Stomach (tissue), 19 donors: ENCODE measurements at places on chromosomes 2 and 18.

- no peak for DNase-seq
These were observed 2.2 kb downstream of the MYT1L start for GRCh38 chr2:2328848-2329247.

- DNase-seq: no peak
These were observed 68.9 kb upstream of the FZD7 start for GRCh38 chr2:201964631-201965206.

- no peak for DNase-seq
These were observed 484.6 kb downstream of the SATB2 start for GRCh38 chr2:198973181-198973580.

DNA sequence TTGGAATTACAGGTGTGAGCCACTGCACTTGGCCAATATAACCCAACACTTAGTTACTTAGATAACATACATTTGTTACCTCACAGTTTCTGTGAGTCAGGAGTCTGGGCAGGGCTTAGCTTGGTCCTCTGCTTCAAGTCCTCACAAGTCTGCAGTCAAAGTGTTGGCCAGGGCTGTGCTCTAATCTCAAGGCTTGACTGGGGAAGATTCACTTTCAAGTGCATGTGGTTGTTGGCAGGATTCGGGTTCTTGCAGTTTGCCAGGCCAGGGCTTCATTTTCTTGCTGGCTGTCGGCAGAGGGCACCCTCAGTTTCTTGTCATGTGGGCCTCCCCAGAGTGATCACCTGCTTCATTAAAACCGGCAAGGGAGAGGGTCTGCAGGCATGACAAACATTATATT lies 103.7 kb downstream of the SLC4A3 start:
- DNase-seq: no peak

- DNase-seq: no peak
These were observed 29.0 kb downstream of the LAMA3 start for GRCh38 chr18:23718243-23718720.

GRCh38 chr2:10835052-10835970 lies 22.7 kb upstream of the PDIA6 start:
- peak; percentile 91 for DNase-seq

- DNase-seq: no peak
These were observed 67.5 kb downstream of the PLCL1 start for GRCh38 chr2:197871780-197872456.

- DNase-seq: no peak
These were observed 18.6 kb downstream of the THADA start for GRCh38 chr2:43576981-43577892.

GRCh38 chr2:17850151-17850550 lies 28.3 kb upstream of the KCNS3 start:
- no peak for DNase-seq

GRCh38 chr18:48613589-48614404 lies 75.0 kb downstream of the CTIF start:
- no peak for DNase-seq

- peak; percentile 48 for DNase-seq
These were observed 450.6 kb upstream of the ST6GAL2 start for GRCh38 chr2:107336526-107336925.

- DNase-seq: no peak
These were observed 64.1 kb upstream of the NFU1 start for GRCh38 chr2:69501301-69501700.

GRCh38 chr2:51511002-51511401 lies 479.1 kb upstream of the NRXN1 start:
- DNase-seq: no peak

DNA sequence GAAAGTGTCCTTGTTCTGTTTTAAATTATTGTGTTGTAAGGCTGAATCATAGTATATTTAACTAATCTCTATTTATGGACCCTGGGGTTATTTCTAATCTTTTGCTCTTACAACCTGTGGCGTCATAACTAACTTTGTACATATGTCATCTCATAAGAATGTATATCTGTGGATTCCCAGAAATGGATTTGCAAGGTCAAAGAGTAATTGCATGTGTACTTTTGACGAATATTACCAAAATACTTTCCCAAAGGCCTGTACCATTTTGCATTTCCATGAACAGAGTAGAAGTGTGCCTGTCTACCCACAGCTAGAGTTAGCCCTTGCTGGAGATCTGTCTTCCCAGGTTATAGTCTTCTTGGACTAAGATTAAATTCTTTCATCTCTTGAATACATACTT lies 42.8 kb downstream of the SEMA4F start:
- DNase-seq: no peak

GRCh38 chr2:24792542-24792873 lies 683 bp downstream of the PTRHD1 start:
- no peak for DNase-seq

GRCh38 chr2:196439760-196440159 lies 199.8 kb upstream of the CCDC150 start:
- no peak for DNase-seq

DNA sequence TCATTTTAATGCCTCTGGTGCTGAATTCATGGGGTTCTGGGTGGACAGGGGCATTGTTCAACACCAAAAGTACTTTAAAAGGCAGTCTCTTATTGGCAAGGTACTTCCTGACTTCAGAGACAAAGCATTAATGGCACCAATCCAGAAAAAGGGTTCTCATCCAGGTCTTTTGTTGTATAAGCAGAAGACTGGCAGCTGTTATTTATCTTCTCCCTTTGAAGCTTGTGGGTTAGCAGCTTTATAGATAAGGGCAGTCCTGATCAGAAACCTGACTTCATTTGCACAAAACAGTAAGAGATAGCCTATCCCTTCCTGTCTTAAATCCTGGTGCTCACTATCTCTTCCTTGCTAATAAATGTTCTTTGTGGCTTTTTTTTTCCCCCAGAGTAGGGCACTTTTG lies 68.8 kb downstream of the VPS54 start:
- no peak for DNase-seq

GRCh38 chr18:73691118-73691517 lies 456.5 kb downstream of the FBXO15 start:
- no peak for DNase-seq

- no peak for DNase-seq
These were observed 104.6 kb upstream of the TPO start for GRCh38 chr2:1308678-1309077.

DNA sequence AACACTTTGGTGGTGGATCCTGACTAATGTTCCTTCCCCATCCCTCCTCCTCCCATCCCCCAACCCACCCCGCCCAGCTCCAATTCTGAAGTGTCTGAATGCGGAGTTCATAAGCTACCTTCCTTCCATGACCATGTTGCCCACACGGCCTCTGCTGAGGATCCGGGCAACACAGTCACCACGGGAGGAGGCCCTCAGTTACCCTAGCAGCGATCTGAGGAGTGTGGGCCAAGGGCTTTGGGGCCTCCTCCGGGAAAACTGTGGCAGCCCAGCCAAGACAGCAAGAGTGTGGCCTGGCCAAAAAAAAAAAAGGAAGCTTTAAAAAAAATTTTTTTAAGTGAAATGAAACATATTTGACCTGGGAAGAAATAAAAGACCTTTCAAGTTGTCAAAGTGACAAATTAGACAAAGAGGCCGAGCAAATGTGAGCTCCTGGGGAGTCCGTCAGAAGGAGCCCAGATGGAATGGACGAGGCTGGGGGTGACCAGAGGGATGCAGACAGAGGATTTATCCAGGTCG lies 169.0 kb upstream of the PKDCC start:
- no peak for DNase-seq

GRCh38 chr2:223873672-223874071 lies 36.3 kb upstream of the AP1S3 start:
- no peak for DNase-seq

DNA sequence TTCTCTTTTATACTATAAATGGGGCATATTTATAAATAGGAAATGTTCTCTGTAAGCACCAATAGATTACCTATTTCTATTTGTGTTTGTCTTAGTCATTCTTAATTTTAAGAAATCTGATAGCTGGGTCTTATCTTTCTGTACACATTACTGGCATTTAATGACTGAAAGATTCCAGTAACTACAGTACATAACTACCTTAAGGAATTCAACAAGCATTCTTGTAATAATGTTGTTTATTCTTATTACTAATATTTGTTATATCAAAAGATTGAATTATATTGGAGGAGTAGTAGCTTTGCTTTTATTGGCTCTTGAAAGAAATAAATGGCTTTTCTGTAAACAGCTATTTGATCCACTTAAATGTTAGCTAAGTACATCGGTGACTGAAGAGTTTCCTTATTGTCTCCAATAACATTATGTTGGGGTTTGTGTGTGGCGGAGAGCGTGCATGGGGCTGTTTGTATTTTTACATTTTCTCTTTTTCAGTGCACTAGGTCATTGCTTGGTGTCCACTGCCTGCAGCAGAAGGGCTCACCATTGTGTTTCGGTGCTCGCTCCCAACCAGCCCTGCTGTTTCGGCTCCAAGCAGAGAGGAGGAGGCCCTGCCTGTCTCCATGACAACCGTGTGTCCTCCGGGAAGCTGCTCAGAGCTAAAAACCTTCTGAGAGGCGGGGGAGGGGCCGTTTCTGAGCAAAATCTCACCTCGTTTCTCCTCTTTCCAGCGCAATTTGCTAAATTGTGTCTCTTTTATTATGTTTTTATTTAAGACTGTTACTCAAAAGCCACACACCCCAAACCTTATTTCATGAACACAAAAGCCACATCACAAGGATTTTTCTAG lies 112.5 kb upstream of the SLC38A11 start:
- DNase-seq: no peak

DNA sequence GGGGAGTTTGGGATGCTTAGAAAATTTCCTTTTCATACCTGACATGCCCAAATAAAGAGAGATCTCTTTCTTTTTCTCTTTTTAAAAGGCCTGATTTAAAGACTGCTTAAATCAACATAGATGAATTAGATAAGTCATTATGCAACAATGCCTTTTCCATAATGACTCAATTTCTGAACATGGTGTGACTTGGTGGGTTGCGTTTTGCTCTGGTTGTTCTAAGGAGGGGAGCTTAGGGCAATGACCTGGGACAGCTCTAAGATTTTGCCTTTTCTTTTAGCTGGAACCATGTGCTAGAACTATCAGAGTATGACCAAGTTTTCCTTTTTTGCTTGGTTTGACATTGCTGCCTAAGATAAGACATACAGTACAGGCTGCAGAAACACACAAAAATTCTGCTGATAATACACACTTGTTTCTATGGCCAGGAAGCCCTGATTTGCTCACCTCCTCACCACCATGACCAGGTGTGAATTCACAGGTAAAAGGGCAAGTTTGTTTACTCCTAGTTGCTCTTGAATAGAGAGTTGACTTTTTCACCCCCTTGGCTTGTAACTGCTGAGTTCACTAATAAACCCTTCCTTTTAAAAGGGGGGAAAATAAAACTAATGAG lies 58.1 kb upstream of the IL1RL1 start:
- DNase-seq: no peak

GRCh38 chr2:169184074-169184473 lies 114.7 kb downstream of the DHRS9 start:
- DNase-seq: no peak

GRCh38 chr2:136049011-136049742 lies 63.8 kb upstream of the DARS1 start:
- DNase-seq: no peak

DNA sequence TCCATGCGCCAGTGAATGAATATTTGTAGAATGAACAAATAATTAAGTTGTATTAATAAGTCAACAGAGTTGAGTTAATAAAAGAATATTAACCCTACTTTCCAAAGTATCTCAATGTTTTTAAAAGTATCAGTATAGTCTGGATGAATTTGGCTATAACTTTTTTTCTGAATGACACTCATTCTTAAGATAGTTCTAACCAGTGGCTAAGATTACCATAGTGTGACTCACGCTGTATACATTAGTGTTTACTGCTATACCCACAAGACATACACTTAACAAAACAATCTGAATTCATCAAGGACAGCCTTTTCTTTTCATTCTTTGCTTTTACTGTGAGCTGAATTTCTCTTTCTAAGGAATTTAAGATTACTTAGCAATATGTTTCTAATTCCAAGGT lies 77.0 kb upstream of the PDE1A start:
- DNase-seq: no peak

DNA sequence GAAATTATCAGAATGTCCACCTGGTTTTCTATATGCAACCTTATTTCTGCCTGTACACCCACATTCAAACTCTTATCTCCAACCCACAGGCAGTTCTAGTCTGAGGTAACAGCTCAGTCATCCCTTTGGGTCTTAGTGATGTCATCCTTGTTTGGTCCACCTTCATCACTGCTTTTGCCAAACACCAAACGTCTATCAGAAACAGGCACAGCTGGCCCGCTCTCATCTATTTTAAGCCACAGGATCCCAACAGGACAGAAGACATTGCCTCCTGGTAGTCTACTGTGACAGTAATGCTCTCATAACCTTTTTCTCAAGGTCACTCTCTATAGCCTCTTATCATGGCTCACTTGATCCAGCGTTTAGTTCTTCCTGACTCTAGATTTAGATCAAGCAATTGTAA lies 99.0 kb upstream of the CHAC2 start:
- no peak for DNase-seq

DNA sequence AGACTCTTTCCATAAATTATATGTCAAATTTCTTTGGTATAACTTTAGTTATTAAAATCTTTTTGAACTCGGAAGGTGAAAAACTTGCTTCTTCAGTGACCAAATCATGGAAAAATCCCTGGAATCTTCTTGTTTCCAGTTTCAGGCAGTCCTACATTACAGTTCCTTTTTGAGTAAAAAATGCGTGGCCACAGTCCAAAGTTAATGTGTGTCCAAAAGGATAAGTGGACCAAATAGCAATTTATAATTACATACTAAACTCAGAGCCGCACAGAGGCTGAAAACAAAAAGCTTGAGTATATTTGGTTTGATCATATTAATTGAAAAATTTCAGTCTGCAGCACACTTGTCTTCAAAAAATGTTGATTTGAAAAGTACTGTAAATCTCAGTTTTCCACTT lies 28.4 kb upstream of the DYNC2LI1 start:
- DNase-seq: no peak
